ENCODE measurements at places on chromosomes 3 and 15.

- DNase-seq, result no peak
Observed at GRCh38 chr3:66581256-66581655, 80.4 kb upstream of the LRIG1 start.

- DNase-seq, result no peak
Observed at GRCh38 chr15:72784456-72784876, 908 bp upstream of the ADPGK start.

GRCh38 chr3:127035677-127036076, 52.8 kb downstream of the PLXNA1 start:
- DNase-seq, result peak; percentile 57

GRCh38 chr15:42060477-42060763, 33.9 kb downstream of the PLA2G4D start:
- no peak for DNase-seq

DNA sequence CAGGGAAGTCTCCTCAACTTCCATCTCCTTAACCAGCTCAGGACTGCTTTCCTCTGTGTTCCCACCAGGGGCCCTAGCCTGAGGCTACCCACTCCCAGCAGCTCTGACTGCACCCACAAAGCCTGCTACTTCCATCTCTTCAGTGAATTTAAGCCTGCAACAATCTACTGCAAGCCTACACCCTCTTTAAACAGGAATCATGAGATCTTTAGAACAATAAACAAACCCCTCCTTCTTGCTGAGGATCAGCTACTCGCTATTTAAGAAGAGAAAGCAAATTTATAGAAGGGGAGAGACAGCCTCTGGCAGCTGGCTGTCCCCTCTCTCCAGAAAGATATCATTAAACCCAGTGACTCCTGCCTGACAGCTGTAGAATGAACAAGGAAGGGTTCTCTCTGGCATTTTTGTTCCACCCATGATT, 51.9 kb downstream of the ARHGAP31 start:
- DNase-seq, result no peak
